ENCODE measurements at places on chromosomes 12 and 14.

DNA sequence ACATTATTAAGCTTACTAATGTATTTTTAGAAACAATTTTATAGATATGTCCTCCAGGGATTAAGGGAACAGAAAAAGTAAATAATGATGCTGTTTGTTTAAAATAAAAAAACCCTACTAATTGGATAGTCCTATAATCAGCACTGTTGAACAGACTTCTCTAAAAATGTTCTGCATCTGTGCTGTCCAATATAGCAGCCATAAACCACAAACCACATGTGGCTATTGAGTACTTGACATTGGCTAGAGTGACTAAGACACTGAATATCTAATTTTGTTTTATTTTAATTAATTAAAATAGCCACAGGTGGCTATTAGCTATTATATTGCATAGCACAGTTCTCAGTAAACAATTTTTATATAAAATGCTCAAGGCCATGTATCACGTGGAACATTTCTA lies 210.4 kb downstream of the DPY19L2 start:
- no peak for DNase-seq

- no peak for DNase-seq
These were observed 29.2 kb downstream of the GALNT16 start for GRCh38 chr14:69288956-69289705.

DNA sequence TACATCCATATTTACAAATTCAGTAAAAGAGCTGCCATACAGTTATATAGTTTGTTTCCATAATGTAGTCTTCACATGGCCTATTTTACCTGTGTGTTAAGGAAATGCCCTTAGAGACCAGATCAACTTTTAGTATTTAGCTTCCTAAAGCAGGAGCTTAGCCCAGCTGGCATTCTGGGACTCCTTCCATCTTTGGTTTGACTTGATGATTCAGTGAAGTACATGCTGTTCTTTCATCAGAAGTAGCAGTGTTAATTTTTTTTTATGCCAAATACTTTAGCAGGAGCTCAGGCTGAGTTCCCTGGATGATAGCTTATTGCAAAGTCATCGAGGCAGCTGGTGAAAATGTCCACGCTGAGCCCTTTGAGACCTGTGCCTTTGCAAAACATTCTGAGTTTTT lies 101.0 kb downstream of the FOXG1 start:
- DNase-seq: no peak

GRCh38 chr14:70642303-70643235 lies 853 bp downstream of the TTC9 start:
- no peak for DNase-seq

GRCh38 chr14:84535484-84535883 lies 994.5 kb upstream of the FLRT2 start:
- DNase-seq: no peak

- DNase-seq: no peak
These were observed 314.1 kb downstream of the TMEM121 start for GRCh38 chr14:105840266-105841021.

DNA sequence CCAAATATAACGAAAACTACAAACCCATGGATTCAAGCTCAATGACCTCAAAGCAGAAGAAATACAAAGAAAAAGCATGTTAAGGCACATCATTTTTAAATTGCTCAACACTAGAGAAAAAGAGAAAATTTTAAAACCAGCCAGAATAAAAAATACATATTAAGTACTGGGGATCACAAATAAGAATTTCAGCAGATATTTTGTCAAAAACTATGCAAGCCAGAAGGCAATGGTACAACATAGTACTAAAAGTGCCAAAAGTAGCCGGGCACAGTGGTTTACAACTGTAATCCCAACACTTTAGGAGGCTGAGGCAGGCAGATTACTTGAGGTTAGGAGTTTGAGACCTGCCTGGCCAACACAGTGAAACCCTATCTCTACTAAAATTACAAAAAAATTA lies 10.2 kb downstream of the SGPP1 start:
- no peak for DNase-seq

- DNase-seq: no peak
These were observed 162.7 kb downstream of the BMP4 start for GRCh38 chr14:53793790-53794505.

GRCh38 chr12:16857456-16857923 lies 251.5 kb upstream of the LMO3 start:
- DNase-seq: no peak

- DNase-seq: no peak
These were observed 266.1 kb upstream of the LRIG3 start for GRCh38 chr12:59186451-59186850.

GRCh38 chr14:106530423-106531107 lies 1004.2 kb downstream of the TMEM121 start:
- DNase-seq: no peak

DNA sequence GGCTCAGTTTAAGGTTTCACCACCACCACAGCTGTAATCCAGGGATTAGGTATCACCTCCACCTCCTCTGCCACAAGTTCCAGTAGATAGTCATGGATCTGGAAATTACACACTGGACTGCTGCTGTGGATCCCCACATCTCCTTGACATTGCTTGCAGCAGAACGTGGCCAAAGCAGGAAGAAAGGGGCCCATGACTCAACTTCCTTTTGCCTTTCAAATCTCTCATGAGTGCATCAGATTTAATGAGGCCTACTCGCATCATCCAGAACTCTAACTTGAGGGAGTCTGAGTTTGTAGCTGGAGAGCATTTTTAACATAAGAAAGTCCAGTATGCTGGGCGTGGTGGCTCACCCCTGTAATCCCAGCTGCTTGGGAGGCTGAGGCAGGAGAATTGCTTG lies 29.2 kb upstream of the TMED10 start:
- DNase-seq: no peak

- no peak for DNase-seq
These were observed 127.7 kb downstream of the KIF26A start for GRCh38 chr14:104265918-104266630.

GRCh38 chr14:46490238-46490685 lies 161.3 kb downstream of the RPL10L start:
- DNase-seq: no peak

DNA sequence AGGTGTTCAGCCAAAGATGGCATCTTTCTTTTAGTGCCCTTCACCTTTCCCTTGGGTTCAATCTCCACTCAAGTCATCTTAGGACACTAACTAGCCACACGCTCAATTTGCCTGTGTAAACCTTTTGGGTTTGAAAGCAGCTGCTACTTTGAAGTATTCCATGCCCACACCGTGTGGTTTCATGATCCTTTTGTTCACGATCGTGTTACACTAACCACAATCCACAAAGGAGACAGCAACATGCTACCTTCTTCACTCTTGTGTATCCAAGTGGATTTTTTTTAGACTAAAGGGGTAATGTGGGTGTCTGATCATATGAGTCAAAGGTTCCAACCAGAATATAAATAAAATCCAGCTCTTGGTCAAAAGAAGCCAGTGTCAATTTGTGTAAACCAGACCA lies 122.7 kb upstream of the FAR2 start:
- DNase-seq: no peak

DNA sequence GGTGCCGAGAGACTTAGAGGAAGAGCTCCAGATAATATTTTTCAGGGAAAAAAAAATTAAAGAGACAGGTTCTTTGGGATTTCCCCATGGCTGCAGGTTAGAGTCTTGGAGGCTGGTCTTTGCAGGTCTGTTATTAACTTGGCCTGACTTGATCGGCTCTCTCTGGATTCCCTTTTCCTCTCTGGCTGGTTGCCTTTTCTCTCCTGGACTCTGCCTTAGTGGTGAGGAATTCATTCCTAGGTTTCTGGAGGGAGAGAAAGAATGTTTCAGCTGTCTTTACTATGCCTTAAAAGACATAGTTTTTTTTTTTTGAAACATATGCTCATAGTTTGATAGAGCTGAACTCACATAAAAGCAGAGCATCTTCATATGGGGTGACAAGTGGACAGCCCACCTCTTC lies 336.3 kb downstream of the BMP4 start:
- DNase-seq: no peak

DNA sequence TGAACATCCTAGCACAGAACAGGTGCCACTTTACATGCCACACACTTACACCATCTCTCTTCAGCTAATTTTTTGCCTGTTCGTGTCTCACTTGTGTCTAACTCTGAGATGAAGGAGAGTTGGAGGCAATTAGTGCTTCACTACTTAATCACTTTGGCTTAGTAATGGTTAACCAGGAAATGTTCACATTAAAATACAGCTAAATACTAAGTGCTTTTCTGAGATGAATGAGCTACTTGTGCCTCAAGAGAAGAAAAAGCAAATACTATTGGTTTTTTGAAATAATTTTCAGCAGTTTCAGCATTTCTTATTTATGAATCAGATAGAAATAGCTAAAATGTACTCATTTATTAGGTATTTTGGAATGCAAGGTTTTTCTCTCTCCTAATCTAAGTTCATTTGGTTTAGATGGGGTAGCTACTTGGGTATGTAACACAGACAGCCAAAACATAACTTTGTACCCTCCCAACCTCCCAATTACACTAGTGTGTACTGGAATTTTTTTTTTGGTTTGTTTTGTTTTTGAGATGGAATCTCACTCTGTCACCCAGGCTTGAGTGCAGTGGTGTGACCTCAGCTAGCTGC lies 1474.1 kb upstream of the SEL1L start:
- no peak for DNase-seq

GRCh38 chr12:3523058-3523457 lies 32.1 kb downstream of the PRMT8 start:
- no peak for DNase-seq

- DNase-seq: no peak
These were observed 265.7 kb downstream of the BCL11B start for GRCh38 chr14:99006276-99006675.

GRCh38 chr12:79691511-79692248 lies 916 bp upstream of the PAWR start:
- no peak for DNase-seq

- DNase-seq: no peak
These were observed 160.6 kb downstream of the ADGRD1 start for GRCh38 chr12:131114271-131114670.

DNA sequence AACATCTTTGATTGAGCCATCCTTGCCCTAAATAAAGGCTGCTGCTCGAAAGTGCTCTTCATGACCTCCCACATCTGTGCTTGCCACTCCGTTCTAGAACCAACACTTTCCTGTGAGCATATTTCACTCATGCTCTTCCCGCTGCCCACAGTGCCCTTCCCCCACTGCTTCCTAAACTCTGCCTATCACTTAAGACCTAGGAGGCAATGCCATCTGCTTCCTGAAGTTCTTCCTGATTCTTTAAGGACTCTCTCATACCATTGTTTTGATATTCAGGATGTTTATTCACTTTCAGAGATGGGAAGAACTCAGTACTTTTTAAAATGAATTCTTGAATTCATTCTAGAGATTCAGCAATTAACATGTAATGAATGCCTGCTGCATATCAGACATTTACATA lies 49.9 kb downstream of the ZFYVE21 start:
- no peak for DNase-seq

DNA sequence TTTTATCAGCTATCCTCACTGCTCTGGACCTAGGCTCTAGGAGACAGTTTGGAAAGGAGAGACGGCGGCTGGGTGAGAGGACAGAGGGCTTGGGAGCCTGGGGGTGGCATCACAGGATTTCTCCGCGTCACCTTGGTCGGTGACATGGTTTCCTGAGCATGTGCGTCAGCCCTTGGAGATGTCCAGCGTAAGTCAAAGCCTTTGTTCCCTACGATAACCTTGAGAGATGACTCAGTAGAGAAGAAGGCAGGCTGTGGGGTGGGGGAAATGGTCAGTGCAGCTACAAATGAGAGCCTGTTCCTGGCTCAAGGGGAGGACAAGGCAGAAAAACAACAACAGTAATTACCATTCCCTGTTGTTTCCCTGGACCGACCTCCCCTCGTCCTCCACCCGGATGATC lies 90.2 kb upstream of the TBX3 start:
- no peak for DNase-seq

DNA sequence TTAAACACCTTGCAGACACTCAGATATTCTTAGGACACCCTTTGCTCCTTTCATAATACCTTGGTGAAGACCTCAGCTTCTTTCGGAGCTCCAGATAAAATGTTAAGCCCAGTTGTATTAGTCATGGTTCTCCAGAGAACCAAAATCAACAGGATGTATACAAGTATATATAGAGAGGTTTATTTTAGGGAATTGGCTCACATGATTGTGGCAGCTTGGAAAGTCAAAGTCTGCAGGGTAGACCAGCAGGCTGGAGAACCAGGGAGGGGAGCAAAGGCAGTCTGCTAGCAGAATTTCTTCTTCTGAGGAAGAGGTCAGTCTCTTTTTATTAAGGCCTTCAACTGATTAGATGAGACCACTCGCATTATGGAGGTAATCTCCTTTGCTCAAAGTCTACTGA lies 6.9 kb upstream of the IGF1 start:
- DNase-seq: no peak
